ENCODE measurements at places on chromosomes 7 and 10.

DNA sequence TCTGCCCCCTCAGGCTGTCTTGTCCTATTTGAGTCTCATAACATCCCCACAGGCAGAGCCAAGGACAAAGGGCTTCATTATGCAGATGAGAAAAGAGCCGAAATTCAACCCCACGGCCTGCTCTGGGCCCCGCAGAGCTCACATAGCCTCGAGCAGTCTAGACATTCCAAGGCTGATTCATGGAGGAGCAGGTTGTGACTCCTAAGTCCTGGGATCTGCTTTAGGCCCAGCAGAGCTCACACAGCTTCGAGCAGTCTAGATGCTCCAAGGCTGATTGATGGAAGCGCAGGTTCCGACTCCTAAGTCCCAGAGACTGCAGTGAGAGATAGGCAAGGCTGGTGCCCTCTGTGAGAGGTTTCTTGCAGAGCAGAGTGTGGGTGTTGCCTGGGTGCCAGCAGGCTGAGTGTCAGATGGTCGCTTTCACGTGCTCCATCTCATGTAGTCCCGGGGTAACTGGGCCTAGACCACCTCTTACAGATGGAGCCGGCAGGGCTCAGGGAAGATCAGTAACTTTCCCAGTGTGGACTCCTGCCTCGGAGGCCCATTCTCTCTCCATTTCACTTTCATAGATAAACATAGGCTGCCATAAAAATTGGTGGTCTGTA, 436.1 kb upstream of the FOXK1 start:
- DNase-seq = no peak

- DNase-seq = peak; percentile 47
Observed at GRCh38 chr7:24979470-24979862, 512 bp downstream of the OSBPL3 start.

DNA sequence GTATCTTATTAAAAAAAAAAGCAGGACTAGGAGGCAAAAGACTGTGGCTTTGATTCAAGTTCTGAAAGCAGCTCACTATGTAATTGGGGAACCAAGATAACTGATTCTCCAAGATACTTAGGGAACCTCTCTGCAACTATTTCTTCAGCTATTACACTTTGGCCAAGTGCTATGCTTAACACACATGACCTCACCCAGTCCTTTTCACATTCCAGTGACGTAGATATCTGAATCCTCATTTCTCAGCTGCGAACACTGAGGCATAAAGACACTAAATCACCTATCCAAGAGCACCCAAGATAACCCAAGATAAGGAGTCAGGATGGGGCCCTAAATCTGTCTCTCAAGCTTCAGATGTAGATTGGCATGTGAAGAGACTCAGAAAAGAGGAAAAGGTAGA, 133.6 kb downstream of the GLI3 start:
- DNase-seq = no peak

GRCh38 chr10:90328896-90329295, 528.9 kb downstream of the HTR7 start:
- DNase-seq = no peak

- no peak for DNase-seq
Observed at GRCh38 chr10:93505075-93505474, 8.7 kb downstream of the CEP55 start.

DNA sequence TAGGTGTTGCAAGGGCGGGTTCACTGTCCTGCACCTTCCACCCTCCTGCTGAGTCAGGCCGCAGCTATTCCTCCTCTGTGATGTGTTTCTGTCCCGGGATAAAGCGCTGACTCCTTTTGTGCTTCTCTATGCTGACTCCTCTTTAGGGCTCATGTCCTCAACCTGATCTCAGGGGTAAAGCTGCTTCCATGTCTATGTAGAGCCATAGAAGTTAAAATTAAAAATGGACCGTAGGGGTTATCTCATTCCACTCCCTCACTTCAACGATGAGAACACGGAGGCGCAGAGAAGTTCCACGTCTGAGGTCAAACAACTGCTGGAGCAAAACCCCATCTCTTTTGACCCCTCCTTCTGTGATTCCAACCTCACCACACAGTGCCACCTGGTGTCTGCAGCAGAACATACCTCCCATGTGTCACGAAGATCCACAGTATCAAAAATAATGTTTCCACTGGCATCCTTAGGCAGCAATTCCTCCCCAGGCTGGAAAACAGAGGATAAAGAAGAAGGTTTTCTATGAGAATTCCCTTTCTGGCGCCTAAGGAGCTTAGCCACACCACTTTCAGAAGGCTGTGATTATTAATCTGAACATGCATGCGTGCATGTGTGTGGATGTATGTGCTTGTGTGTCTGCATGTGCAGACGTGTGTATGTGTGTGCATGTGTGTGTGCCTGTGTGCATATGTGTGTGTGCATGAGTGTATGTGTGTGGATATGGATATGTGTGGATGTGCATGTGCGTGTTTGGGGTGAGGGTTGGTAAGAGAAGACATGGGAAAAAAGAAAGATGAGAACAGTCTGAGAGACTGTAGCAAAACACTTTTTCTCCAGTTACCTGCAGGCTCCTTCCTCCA, 81.2 kb upstream of the UCN3 start:
- no peak for DNase-seq

GRCh38 chr10:133212853-133213494, 17.0 kb upstream of the UTF1 start:
- DNase-seq = no peak

- DNase-seq = no peak
Observed at GRCh38 chr7:2209961-2210323, 22.8 kb downstream of the MAD1L1 start.

DNA sequence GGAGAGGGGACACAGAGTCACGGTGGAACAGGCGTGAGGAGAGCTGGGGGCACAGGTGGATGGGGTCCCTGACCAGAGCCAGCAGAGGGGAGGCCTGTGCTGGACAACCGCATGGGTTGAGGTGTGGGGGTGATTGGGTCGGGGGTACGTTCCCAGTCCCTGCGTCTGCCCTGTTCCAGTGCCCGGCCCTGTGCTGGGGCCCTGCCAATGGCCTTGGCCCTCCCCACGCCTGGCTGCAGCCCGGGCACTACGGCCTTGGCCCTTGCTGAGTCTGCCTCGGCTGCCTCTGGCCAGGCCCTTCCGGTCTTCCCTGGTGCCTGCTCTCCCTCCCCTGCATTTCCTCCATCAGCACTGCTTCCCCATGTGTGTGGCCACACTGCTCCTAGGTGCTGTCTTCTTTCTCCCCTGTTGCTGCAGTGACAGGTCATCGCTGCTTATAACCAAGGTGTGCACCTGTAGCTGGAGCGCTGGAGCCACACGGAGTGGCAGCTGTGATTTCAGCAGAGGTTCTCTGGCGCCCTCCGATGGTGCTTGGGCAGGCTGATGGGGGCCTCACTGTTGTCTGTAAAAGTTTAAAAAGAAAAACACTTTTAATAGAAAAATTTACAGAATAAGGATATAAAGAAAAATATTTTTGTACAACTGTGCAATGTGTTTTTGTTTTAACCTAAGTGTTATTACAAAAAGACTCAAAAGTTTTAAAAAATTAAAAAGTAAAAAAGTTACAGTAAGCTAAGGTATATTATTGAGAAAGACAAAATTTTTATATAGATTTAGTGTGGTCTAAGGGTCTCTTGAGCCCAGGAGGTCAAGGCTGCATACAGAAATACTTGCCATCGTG, 45.2 kb upstream of the BHLHA15 start:
- DNase-seq = no peak

DNA sequence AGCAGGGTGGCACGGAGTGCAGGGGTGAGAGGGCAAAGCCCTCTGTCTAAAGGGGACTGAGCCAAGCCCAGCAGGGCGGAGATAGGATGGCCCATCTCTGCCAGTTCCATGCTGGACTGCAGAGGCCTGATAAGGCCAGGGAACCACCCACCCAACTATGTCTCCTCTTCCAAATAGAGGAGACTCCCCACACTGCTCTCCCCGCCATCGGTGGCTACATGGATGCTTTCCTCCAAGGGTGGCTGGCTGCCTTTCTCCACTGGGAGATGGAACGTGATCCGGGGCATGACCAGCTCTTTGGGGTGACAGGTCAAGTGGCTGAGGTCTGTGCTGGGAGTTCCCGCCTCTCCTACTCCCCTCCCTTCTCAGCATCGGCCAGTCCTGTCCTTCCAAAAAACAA, 58.1 kb upstream of the MXI1 start:
- no peak for DNase-seq

DNA sequence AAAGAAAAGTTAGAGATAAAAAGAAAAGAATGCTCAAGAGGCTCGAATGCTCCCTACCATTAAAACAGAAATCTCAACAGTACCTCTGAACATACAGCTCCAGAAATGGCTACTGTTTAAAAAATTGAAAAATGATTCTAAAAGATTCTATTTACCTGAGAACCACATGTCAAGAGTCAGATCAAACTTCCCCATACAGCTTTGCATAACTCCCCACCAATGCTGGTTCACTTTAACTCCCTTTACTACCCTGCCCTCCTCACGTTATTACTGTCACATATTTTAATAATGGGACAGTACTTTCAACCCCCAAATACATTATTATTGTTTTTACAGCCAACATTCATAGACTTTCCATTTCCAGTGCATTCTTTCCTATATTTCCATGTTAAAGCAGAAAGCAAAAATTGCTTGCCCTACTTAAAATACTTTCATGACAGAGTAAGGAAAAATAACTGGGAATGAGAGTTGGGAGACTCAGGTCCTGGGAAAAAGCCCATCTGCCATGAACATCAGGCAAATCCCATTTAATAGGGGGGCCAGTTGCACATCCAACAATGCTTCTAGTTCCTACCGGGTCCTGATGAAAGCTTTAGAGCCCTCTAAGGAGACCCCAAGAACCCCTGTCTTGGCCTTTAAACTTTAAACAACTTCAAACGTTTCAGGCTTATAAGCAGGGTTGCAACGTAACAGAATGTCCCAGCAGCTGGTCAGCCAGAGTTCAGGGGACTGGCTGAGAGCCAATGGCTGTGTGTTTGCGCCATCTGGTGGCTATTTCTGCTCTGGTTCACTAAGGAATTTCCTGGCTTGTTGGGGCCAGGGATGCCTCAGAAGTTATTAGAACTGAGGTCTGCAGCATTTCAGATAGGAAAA, 247.4 kb downstream of the ELMO1 start:
- DNase-seq = no peak

GRCh38 chr10:86657011-86657395, 2.7 kb downstream of the OPN4 start:
- no peak for DNase-seq
